Esophagus muscularis mucosa (tissue), 4 donors: ENCODE measurements at places on chromosomes 7 and 10. TPM values are rescaled to one million over a fixed set of nuclear protein-coding genes. Genes with fewer than 3 reads are reported as not detected.

DNA sequence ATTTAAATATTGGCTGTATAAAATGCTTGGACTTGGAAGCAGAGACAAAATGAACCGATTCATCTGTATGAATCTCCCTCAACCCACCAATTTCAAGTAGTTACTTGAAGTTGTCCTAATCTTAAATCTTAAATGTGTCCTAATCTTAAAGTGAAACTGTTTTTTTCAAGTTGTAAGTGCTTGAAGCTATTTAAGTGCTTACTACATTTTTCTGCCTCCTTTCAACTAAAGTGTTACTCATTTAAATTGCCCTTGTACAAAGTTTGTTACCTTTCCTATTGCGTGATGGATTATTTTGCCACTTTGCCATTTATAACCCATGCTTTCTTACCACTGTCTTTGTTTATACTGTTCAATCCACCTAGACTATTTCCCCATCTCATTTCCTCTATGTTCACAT, 2.8 kb downstream of the BCAP29 start:
- no peak for DNase-seq

PFKP gene
- total RNA-seq = 106 TPM

- no peak for DNase-seq
Measured at GRCh38 chr10:62960416-62960815, 144.2 kb upstream of the EGR2 start.

DNA sequence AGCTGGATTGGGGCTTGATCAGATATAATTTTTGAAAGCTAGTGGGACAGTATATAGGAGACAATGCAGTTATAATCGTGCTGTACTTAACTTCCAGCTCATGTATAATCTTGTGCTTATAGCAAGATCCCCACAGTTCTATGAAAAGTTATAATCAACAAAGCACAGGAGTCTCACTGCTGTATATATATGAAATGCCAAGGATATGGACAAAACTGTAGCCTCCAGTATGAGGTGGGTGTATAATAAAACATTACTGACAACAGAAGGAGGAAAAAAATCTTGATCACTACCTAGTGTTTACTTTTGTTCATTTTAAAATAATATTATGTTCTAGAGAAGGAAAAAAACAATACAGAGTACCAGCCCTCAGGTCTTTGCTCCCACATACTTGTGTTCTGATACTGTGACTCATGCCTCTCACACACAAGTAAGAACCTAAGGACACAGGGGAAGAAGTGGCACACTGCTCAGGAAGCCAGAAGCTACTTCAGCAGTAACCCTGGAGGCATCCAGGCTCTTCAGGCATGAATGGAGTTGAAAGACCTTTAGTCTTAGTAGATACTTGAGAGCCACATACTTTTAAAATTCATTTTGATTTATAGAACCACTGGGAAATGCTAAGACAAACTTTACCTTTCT, 265.7 kb upstream of the IMMP2L start:
- no peak for DNase-seq

DNA sequence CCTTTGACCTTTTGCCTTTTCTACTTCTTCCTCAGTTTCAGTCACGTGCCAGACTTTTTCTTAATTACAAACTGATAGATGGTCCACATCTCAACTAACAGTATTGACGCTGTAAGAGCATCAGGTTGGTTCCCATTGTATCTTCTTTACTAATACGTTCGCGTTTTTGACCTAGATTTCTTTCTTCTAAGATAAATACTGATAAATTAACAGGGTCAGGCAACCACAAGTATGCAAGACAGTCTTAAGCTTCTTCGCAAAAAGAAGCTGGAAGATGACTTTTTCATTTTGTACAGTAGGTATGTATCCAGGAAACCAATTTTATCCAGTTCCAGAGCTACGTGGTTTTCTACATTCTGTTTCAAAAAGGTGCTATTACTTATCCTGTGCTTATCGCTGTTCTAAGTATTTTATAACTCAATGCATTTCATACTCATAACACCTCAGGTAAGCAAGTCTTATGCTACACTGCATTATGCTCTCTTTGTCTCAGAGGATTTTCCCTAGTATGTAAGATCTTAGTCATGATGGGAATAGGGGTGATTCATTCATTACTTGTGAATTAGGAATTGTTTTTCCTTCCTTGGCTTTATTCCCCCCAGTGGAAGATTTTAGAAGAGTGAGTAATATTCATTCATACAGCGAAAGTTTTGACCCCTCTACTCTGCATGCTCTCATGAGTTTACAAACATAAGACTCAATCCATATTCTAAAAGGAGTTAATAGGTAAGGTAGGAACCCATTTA, 955 bp downstream of the DUS4L start:
- no peak for DNase-seq

GRCh38 chr7:77975672-77976480, 177.3 kb downstream of the PHTF2 start:
- DNase-seq = no peak
